ENCODE measurements at places on chromosomes 11 and 22. TPM values are rescaled to one million over a fixed set of nuclear protein-coding genes. Genes with fewer than 3 reads are reported as not detected.

LRRC55 gene
- not detected for total RNA-seq

GRCh38 chr11:62054484-62055121 is 69.2 kb upstream of the INCENP start:
- DNase-seq: no peak

BEST1 gene
- total RNA-seq: 17.0 TPM

DNA sequence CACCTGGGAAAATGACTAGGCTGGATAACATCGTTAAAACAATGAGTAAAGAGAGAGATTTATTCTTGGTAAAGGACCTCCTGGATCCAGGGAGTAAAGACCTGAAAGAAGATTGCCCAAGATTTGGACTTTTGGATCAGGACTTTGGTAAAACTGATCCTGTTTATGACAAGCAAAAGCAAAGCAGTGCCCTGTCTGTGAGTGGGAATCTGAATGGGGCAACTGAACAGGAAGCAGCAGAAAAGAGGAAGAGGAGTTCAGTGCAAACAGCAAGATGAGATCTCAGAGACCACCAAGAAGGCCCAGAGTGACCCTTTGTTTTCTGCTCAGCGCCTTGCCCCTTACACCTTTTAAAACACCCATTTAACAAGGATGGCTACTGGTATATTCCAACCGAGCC is 122.0 kb downstream of the VPREB1 start:
- no peak for DNase-seq

GRCh38 chr11:68890490-68891231 is 13.0 kb downstream of the MRPL21 start:
- DNase-seq: no peak

- DNase-seq: no peak
Observed at GRCh38 chr11:106249617-106250239, 172.3 kb downstream of the AASDHPPT start.

- no peak for DNase-seq
Observed at GRCh38 chr11:64096835-64097234, 61.1 kb downstream of the FLRT1 start.

DNA sequence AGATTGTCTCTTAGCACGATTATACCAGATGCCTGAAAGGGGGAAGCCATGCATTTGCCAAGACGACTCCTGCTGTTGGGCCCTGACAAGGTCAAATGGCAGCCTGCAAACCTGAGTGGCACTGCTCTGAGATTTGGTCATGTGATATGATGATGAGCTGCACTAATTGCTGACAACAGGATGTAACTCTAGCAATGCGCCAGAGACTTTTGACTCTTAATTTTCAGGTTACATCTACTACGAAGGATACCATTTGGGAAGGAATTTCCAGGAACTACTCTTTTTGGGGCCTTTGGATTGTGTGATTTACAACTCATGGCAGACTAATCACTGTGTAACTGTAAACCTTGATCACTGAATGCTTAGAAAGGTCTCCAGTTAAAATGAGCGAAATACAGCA is 13.1 kb downstream of the TREH start:
- no peak for DNase-seq

DNA sequence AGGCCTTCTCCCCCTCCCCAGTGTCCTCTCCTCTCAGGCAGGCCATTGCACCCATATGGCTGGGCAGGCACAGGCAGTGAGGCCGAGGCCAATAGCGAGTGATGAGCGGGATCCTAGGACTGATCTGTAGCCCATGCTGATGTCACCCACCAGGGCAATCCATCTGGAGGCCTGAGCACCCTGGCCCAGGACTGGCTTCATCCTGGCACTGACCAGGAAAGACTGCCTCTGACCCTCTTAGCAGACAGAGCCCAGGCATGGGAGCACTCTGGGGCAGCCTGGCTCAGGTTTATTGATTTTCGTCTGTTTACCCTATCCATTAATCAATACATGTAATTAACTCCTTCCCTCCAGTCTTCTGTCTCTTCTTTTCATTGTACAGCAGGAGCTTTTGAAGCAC is 5.1 kb upstream of the TIRAP start:
- no peak for DNase-seq

ROBO4 gene
- 152 TPM for total RNA-seq

RAB6A gene
- 124 TPM for total RNA-seq

PPP6R3 gene
- total RNA-seq: 117 TPM

KLHL35 gene
- total RNA-seq: 2.4 TPM

GRCh38 chr22:43572710-43573109 is 160.9 kb downstream of the MPPED1 start:
- DNase-seq: no peak
